RPMI7951 (cell line): ENCODE measurements at places on chromosomes 16 and 17. TPM values are rescaled to one million over a fixed set of nuclear protein-coding genes. Genes with fewer than 3 reads are reported as not detected.

The CBLN1 gene
- total RNA-seq = not detected in 2 replicates

The GABARAPL2 gene
- total RNA-seq = 64.3 and 64.6 TPM in 2 replicates

The PHOSPHO1 gene
- total RNA-seq = 0.48 TPM in 1 of 2 replicates, not detected in the other

The CDRT15L2 gene
- not detected in 2 replicates for total RNA-seq

The WSCD1 gene
- 0.20 and 0.24 TPM in 2 replicates for total RNA-seq

DNA sequence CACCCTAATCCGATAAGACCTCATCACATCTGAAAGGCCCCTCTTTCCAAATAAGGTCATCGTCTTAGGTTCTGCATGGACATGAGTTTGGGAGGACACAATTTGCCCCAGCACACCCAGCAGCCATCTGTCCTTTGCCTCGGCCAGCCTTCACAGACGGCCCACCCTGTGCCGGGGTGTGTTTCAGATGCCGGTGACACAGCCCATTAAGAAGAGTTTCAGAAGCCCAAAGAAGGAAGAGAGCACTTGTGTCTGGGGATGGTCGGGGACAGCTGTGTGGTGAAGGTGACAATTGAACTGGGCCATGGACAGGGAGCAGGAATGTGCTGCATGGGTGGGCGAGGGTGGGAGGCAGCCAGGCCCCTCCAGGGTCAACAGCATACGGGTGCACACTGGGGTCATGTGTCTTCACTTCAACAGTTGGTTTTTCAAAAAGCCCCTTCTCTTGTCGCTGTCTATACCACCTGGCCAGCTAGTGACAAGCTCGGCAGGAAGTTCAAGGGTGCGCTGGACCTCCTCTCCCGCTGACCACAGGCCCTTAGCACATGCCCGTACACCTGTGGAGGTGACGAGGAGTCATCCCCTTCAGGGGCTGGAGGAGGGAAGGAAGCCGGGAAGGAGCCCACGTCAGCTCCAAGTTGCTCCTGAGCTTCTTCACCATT is 183.1 kb downstream of the C16orf95 start:
- DNase-seq = no peak
